Forelimb muscle (tissue), 1 donor: ENCODE measurements at places on chromosomes 2 and 18. TPM values are rescaled to one million over a fixed set of nuclear protein-coding genes. Genes with fewer than 3 reads are reported as not detected.

Gene MGAT4A
- 3.8 TPM for polyA plus RNA-seq

Gene NT5DC4
- 0.09 TPM for polyA plus RNA-seq

Gene KRTCAP3
- polyA plus RNA-seq: 1.8 TPM

Gene MYL12A
- 559 TPM for polyA plus RNA-seq

Gene GALNT14
- polyA plus RNA-seq: 2.4 TPM

Gene RIF1
- 110 TPM for polyA plus RNA-seq

Gene IL1F10
- not detected for polyA plus RNA-seq

Gene ENOSF1
- 28.8 TPM for polyA plus RNA-seq

Gene SNX17
- 71.2 TPM for polyA plus RNA-seq

Gene TBR1
- polyA plus RNA-seq: not detected

Gene NAT8
- 0.29 TPM for polyA plus RNA-seq

Gene SERPINB2
- polyA plus RNA-seq: not detected

Gene FBXO15
- 1.9 TPM for polyA plus RNA-seq

Gene SATB2
- 2.4 TPM for polyA plus RNA-seq

Gene GAD1
- 0.83 TPM for polyA plus RNA-seq

Gene RAPGEF4
- polyA plus RNA-seq: 2.4 TPM

Gene PPP4R1
- 56.9 TPM for polyA plus RNA-seq

Gene PLCD4
- 63.0 TPM for polyA plus RNA-seq

Gene TMEM247
- polyA plus RNA-seq: not detected

Gene CHRNG
- 160 TPM for polyA plus RNA-seq

Gene PTH2R
- 0.10 TPM for polyA plus RNA-seq

Gene KYNU
- polyA plus RNA-seq: 0.67 TPM

Gene NR4A2
- polyA plus RNA-seq: 1.6 TPM

Gene CDK15
- 0.99 TPM for polyA plus RNA-seq

Gene ANKRD29
- polyA plus RNA-seq: 4.0 TPM

Gene FHL2
- polyA plus RNA-seq: 66.8 TPM

Gene CCDC102B
- polyA plus RNA-seq: 11.9 TPM

Gene TTLL4
- 26.5 TPM for polyA plus RNA-seq

Gene CMPK2
- 3.1 TPM for polyA plus RNA-seq

Gene DYSF
- 146 TPM for polyA plus RNA-seq

Gene DSG4
- not detected for polyA plus RNA-seq

Gene ATP6V1C2
- polyA plus RNA-seq: 3.3 TPM

Gene IWS1
- 45.4 TPM for polyA plus RNA-seq

Gene GPR35
- polyA plus RNA-seq: 1.7 TPM

Gene SPRED2
- 27.9 TPM for polyA plus RNA-seq

Gene RNF125
- 10.7 TPM for polyA plus RNA-seq

Gene CLIP4
- 19.2 TPM for polyA plus RNA-seq

Gene CRYBA2
- polyA plus RNA-seq: not detected

Gene NXPH2
- polyA plus RNA-seq: 13.0 TPM

Gene CERKL
- 6.7 TPM for polyA plus RNA-seq

Gene SPATS2L
- polyA plus RNA-seq: 224 TPM

Gene HOXD13
- polyA plus RNA-seq: not detected

Gene INO80C
- 27.5 TPM for polyA plus RNA-seq

Gene ZBTB7C
- 4.0 TPM for polyA plus RNA-seq

Gene UGT1A8
- not detected for polyA plus RNA-seq

Gene TBC1D8
- polyA plus RNA-seq: 26.2 TPM

Gene GTF2A1L
- 0.85 TPM for polyA plus RNA-seq

Gene LPIN2
- polyA plus RNA-seq: 10.3 TPM

Gene PRR30
- polyA plus RNA-seq: not detected

Gene GREB1L
- 10.6 TPM for polyA plus RNA-seq

Gene EPAS1
- polyA plus RNA-seq: 29.6 TPM

Gene PLEK
- 4.1 TPM for polyA plus RNA-seq

Gene TNFRSF11A
- 2.8 TPM for polyA plus RNA-seq

Gene ATP8B1
- polyA plus RNA-seq: 3.5 TPM

Gene HOXD12
- polyA plus RNA-seq: not detected
